ENCODE measurements at places on chromosomes 3 and 15.

GRCh38 chr3:110743202-110743601, 328.4 kb upstream of the NECTIN3 start:
- no peak for DNase-seq

DNA sequence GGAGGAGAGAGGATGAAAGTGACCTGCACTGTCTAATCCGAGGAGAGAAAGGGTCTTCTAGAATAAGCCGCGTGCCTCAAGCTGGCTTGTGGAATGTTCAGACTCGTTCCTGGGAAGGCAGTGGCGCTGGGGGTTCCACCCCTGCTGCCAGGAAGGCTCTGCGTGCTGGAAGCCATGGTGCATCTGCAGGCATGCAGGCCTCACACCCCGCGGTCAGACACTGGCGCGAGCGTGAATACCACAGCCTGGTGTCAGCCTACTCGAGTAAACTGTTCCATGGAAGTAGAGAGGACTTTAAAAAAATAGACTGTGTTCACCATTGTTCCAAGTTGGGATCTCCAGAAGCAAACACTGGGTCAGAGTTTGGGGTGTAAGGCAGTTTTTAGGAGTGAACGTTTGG, 25.9 kb upstream of the GABRG3 start:
- no peak for DNase-seq

DNA sequence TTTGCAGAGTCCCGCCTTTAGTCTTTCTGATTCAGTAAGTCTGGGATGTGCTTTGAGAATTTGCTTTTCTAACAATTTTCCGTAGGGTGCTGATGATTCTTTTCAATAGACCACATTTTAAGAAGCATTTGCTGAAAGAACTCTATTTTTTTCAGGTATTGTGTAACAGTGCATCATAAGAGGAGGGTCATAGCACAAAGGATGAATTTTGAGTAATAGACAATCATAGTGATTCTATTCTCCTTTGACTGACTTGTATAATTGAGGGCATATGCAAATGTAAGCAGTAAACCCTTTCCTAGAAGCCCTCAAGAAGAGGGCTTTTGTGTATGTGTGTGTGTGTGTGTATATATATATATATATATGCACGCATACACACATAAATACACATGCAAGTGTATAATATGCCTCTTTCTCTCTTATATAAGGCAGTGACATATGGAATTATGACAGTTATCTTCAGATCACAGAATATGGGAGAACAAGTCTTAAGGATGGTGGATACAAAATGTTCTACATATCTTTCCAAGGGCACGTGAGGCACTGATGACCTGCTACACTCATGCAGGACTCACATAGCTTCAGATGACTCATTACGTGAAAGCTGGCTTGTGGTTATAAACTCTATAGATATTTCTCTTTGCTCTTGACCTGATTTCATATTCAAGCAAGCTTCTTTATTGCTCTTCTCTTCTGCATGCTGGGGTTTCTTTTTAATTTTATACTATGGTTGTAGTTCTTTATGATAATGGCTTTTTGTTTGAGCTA, 6.5 kb upstream of the PLSCR1 start:
- no peak for DNase-seq

- no peak for DNase-seq
Measured at GRCh38 chr3:174146008-174146407, 713.1 kb upstream of the NAALADL2 start.

- no peak for DNase-seq
Measured at GRCh38 chr3:168828943-168829342, 733.2 kb upstream of the GOLIM4 start.

DNA sequence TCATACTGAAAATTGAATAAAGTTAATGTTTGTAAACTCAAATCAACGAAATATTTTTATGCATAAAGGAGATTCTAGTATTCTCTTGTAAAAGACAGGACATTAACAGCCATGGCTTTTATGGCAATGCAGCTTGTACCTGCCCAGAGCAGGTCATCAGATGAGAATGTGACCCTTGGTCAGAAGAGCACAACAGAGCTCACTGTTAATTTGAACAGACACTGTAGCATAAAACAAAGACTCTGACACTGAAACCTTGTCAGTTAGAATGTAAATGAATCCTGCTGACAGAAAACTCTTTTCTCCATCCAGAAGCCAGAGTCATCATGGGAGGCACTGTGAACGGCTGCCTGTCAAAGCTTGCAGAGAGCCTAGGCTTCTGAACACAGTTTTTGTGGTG, 410.6 kb downstream of the RAP2B start:
- DNase-seq: no peak

GRCh38 chr3:85342915-85343314, 384.1 kb downstream of the CADM2 start:
- no peak for DNase-seq

GRCh38 chr3:195011231-195011834, 259.6 kb downstream of the XXYLT1 start:
- DNase-seq: no peak

GRCh38 chr3:148023994-148024393, 614.8 kb downstream of the ZIC1 start:
- DNase-seq: no peak

- no peak for DNase-seq
Measured at GRCh38 chr3:128271536-128272332, 118.5 kb downstream of the EEFSEC start.

DNA sequence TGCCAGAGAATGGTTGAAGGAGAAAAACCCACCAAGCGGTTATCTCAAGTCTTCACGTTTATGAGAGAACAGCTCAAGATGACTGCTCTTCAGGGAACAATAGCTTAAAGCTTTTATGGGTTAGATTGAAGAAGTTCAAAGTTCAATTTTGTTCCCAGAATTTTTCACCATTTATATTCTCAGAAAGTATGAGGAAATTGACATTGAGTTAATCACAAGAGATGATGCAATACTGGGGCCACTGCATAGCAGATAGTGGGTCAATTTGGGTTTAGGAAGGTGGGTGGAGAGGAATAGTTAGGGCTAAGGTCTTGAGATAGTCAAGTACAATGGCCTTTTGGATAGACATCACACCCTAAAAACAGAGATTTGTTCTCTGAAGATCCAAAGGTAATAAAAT, 539.3 kb downstream of the SQOR start:
- DNase-seq: no peak

DNA sequence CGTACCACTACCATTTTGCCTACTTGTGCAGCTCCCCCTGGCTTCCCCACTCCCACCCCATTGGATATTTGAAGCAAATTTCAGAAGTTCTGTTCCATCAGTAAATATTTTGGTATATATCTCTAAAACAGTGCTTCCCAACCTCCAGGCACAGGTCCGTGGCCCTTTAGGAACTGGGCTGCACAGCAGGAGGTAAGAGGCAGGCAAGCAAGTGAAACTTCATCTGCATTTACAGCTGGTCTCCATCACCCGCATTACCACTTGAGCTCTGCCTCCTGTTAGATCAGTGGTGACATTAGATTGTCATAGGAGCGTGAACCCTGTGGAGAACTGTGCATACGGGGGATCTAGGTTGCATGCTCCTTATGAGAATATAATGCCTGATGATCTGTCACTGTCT, 97.2 kb upstream of the LRRFIP2 start:
- no peak for DNase-seq

DNA sequence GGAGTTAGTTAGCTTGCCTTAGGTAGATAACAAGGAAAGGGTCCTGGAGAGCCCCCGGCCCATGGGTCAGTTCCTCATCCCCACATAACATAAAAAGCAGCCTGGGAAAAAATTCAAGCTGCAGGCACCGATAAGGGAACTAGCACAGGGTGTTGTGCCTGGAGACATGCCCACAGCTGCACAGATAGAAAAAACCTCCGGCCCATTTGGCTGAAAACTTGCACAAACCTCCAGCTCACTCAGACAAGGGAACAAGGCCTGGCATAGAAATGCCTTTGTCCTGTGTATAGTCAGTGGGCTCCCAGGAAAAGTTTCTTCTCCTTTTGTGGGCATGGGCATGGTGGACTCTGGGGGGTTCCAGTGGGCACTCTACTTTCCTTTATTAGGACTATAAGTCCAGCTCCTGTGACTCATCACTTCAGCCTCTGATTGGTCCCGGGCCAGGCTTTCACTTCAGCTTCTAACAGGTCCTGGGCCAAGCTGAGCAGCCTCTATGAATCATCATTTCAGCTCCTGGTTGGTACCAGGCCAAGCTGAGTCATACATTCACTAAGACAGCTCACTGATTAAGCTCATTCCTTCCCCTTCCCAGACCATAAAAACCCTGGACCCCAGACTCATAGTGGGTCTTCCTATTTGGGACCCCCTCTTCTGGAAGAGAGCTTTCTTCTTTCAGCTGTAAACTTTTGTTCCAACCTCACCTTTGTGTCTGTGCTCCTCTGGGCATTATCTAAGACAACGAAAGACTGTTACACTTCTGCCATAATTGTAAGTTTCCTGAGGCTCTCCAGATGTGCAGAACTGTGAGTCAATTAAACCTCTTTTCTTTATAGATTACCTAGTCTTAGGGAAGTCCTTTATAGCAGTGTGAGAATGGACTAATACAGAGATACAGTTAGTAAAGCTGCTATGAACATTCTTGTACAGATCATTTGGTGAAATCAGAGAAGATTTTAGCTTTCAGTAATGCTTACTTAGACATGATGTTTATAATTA, 348.0 kb upstream of the DPPA4 start:
- DNase-seq: no peak
